ENCODE measurements at places on chromosomes 16 and 17. TPM values are rescaled to one million over a fixed set of nuclear protein-coding genes. Genes with fewer than 3 reads are reported as not detected.
A peak's percentile ranks its signal among the peaks of the same experiment; 100 is the strongest.

- peak; percentile 70 for DNase-seq
These were observed 154.0 kb downstream of the ZNF423 start for GRCh38 chr16:49701789-49702494.

DNA sequence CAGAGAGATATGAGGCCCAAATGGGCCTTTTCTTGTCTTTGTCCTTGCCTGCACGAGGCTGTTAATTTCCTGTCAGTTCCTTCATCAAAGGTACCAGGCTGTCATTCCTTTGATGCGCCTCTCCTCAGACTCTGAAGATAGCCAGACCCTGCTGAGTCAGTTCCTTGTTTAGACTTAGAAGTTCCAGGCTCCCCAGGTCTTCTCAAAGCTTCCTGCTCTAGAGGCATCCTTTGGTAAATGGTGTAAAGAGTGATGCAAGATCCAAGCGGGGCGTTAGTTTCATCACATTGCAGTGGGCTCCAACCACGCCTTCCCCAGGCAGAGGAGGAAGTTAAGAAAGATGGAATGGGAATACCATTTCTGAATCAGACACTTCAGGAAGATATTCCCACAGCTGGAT is 4.0 kb upstream of the CDH11 start:
- no peak for DNase-seq

DNA sequence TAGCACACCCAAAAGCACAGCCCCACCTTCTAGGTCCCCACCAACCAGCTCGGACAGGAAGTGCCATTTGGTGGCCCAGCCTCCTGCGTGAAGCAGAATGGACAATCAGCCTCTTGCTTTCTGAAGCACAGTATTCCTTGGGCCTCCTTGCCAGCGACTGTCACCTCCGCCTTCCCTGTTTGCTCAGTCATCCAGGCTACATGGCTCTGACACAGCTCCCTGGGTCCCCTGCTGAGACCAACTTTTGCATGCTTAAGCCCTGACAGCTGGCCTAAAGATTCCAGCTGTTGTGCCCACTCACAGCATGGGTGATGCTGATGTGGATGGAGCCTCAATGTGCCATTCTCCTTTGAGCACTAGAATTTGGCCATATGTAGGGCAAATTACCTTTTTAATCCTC is 4.5 kb upstream of the CACNG5 start:
- DNase-seq, result no peak

- DNase-seq, result no peak
These were observed 301.2 kb downstream of the SEC14L1 start for GRCh38 chr17:77441940-77442339.

GRCh38 chr16:55703003-55704001 is 47.5 kb downstream of the SLC6A2 start:
- peak; percentile 46 for DNase-seq

The MT1A gene
- 3.3 TPM for total RNA-seq

DNA sequence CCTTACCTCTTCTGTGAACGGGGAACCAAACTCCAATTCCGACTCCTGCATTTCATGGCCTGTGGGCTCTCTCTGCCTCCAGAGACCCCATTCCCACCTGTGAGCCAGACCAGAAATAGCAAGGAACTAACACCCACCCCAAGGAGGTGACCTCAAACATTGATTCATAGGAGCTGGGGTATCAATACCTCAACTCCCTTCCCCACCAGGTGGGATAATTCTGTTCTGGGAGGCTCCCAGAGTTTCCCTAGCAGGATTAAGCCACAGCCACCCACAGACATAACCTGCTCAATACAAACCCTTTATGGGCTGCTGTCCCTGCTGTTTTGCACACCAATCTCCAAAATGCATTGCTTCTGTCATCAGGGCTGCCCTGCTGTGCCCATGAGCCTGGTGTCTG is 59.6 kb upstream of the FOXF1 start:
- no peak for DNase-seq

The ZNF597 gene
- total RNA-seq, result 1.5 TPM

The SULT1A3 gene
- 7.7 TPM for total RNA-seq

DNA sequence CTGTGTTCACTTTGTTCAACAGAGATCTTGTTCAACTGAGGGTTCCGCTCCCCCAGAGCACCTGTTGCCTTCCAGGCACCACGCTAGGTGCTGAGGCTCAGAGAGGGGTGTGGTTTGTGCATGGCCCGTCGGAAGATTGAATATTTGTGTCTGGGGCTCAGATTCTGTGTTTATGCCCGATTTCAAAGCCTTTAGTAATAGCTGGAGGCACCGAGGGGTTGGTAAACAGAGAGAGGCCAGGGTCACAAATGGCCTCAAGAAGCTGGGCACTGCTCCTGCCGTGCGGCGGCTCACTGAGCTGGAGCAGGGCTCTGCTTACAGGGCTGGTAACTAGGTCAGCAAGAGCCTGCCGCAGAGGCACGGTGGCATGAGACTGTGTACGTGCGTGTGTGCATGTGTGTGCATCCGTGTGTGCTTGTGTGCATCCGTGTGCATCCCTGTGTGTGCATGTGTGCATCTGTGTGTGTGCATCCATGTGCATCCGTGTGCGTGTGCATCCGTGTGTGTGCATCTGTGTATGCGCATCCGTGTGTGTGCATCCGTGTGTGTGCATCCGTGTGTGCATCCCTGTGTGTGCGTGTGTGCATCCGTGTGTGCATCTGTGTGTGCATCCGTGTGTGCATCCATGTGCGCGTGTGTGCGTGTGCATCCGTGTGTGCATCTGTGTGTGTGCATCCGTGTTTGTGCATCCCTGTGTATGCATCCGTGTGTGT is 5.4 kb downstream of the ITGAE start:
- DNase-seq, result no peak

The CD79B gene
- total RNA-seq, result 3.4 TPM

GRCh38 chr17:82103553-82104451 is 5.8 kb upstream of the FASN start:
- no peak for DNase-seq

All from heart right ventricle (tissue), 16 donors.